Fibroblast of villous mesenchyme (primary cell): ENCODE measurements at places on chromosomes 4 and X. TPM values are rescaled to one million over a fixed set of nuclear protein-coding genes. Genes with fewer than 3 reads are reported as not detected.

CABS1 gene
- total RNA-seq: not detected in 2 replicates

- DNase-seq: peak; percentile 85
Observed at GRCh38 chr4:54473077-54473545, 184.6 kb upstream of the KIT start.

SORCS2 gene
- total RNA-seq: under 0.01 TPM in 2 replicates

DNA sequence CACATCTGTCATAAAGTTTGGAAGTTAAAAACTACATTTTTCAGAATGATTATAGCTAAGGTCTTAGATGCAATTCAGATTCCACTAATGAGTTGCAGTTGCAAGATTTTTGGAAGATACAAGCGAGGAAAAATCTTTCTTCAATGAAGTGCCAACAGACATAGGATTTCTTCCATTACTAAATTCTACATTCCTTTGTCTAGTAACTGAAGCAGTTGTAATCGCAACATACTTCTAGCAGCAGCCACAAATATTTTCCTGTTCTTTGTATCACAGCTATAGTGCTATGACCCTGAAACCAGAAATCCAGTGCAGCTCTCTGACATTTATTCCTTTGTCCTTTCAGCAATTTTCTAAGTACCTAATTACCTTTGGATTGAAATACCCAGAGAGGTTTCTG lies 225.2 kb upstream of the SLIT2 start:
- no peak for DNase-seq

GRCh38 chr4:56880572-56880971 lies 27.1 kb upstream of the REST start:
- no peak for DNase-seq
